ENCODE measurements at places on chromosomes 3 and 15.

- DNase-seq = no peak
Observed at GRCh38 chr3:38581774-38582173, 67.7 kb downstream of the SCN5A start.

GRCh38 chr3:166456286-166456685 lies 619.1 kb upstream of the BCHE start:
- no peak for DNase-seq

DNA sequence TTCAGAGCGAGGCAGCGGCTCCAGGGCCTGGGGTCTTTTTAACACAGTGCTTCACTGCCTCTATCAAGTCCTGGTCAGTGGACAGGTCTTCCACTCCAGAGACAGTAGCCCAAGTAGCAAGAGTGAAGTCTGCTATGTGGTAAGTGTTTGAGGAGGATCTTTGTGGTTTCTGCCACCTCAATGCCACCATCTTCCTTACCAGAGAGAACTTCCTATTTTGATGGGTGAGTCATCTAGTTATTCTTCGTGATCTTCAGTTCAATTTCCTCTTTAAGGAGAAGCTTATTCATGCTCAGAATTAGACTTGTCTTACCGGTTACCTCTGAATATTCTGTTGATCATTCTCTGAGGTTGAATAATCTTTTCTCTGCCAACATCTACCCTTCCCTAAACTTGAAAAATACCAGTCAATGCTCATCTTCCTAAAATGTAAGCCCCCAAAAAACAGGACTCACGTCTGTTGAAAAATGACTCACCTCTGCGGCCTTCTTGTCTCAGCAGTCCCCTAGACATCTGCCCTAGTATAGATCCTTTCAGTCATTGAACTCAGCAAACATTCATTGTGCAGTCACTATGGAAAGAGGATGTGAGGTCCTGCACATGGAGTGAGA lies 32.2 kb upstream of the BCL6 start:
- DNase-seq = no peak

GRCh38 chr3:27699067-27699466 lies 23.1 kb downstream of the EOMES start:
- DNase-seq = no peak

- DNase-seq = no peak
Observed at GRCh38 chr3:66450390-66451022, 50.3 kb downstream of the LRIG1 start.

DNA sequence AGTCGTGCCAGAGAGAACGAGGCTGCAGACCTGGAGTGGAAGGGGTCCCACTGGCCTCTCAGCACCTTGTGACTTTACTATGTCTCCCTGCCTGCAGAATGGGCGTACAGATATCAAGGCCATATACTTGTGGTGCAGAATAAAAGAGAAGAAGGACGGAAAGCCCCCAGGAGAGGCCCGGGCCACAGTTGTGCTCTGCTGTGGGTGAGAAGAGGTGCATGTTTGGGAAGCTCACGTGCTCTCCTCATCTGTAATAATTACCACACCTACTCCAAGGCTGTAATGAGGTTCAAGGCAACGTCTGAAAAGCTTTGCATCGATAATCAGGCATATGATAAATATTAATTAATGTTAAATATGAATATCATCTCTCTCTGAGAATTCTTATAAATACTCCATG lies 58.0 kb downstream of the MGLL start:
- DNase-seq = no peak

- no peak for DNase-seq
Observed at GRCh38 chr15:72198356-72199204, 993 bp upstream of the GRAMD2A start.

DNA sequence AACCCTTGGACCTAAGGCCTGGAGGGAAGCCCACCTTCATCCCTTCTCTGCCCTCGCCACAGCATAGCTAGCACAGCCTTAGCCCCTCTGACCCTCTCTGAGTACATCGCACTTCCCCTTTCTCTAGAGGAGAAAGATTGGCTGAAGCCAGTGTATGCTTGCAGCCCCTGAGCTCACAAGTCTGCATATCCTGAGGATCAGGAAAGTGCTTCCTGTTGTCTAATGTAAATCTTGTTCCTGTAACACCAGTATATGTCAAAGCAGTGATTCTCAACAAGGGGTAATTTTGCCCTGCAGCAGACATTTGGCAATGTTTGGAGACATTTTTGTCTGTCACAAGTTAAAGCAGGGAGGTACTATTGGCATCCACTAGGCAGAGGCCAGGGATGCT lies 2.2 kb upstream of the PRKCD start:
- no peak for DNase-seq

DNA sequence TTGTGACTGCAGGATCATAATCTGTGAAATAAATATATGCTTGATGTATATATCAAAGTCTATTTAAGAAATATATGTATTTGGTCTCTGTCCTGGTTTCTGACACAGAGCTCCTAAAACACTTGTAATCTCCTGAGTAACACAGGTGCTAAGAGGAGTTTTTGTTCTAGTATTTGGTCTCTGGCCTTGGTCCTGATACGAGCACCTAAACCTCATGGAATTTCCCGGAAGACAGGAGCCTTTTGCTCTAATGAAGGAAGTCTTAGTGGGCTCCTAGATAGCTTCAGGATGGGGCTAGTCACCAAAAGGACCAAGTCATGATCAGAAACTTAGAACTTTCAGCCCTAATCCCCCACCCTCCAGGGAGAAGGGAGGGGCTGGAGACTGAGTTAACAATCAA lies 19.2 kb upstream of the MUSTN1 start:
- no peak for DNase-seq

DNA sequence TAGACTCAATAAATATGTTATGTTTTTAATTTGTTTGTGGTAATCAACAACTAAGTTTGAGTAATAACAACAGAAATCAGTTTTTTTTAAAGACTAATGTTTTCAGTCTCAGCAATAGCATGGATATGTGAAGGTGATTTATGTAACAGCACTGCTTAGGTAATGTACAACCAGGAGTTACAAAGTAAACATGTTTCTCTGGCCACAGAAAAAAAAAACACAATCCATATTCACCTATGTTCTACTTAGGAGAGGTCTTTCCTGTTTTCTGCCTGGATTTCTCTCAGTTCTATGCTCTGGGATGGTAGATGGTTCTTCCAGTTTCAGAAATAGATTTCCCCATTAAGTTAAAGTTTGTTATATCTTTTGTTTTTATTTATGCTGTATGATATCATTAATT lies 579.4 kb downstream of the SI start:
- DNase-seq = no peak

DNA sequence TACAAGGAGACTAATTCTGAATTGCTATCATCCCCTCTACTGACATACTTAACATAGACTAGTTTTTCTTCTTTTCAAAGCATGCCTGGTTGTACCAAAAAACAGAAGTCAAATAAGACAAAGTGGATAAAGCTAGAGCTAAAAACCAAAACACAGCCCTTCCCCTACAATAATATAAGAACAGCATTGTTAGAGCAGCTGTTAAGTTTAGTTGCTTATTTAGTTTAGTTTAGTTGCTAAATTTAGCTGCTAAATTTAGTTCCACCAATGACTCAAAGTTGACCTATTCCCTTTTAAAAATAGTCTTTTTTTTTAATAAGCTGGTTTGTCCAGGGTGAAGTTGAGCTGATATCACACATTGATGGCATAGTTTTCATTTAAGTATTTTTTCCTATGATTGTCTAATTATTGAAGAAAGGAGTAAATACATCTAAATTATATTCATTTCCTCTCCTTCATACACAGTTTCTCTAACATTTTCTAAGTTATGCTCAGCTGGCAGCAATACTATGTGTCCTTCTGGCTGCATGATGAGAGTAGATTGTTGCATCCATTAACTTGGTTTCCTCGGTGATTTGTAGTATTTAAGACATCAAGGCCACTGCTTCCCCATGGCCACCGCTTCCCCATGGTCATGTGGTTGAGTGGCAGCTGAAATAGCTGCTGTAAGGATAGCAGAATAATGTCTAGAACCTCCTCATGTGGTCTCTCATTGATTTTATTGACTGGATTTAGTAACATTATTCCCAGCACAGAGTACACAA lies 718.6 kb upstream of the NECTIN3 start:
- no peak for DNase-seq

DNA sequence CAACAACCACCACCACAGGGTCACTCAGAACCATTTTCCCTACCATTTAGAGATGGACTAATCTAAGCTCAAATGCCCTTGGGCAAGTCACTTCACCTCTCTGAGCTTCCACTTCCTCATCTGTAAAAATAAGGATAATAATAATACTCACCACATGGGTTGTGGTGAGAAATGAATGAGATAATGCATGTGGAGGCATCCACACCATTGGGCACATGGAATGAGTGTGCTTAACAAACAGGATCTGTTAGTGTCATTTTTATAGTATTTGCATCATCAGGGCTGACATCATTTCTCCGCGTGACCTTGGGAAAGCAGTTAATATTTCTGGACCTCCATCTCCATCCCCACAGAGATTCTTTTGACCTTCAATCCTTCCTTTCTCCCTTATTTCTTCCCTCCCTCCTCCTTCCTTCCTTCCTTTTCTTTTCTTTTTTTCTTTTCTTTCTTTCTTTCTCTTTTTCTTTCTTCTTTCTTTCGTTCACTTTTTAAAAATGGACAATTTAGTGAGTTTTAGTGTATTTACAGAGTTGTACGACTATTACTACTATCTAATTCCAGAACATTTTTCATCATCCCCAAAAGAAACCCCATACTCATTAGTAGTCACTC lies 7.7 kb upstream of the RFT1 start:
- no peak for DNase-seq

DNA sequence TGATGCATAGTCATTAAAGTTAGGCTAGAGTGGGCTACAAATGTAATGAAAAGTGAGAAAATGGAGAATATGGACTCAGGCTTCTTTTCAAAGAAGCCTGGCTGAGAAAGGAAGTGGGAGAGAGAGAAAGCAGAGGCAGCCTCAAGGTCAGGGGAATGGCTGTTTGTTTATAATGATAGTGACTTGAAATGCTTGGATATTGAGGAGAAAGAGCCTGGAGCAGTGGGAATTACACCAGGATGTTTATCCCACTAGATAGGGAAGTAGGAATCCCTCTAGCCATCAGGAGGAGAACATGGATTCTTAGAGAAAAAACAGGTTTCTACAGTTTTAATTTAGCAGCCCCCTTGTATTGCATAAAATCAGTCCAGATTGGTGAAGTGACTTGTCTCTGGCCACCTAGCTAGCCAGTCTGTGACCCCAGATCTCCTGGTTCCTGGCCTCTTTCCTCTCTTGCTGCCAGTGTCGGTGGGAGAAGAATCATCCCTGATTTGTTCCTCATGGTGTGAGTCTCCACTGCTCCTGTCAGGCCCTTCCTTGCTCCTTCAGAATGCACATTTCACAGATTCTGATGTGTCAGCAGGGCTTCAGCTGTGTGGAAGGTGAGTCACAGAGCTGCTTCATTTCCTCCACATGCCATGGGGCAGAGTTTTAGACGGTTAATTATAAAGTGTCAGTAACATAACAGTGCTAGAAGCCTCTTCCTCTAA lies 32.9 kb downstream of the SEMA6D start:
- DNase-seq = no peak

DNA sequence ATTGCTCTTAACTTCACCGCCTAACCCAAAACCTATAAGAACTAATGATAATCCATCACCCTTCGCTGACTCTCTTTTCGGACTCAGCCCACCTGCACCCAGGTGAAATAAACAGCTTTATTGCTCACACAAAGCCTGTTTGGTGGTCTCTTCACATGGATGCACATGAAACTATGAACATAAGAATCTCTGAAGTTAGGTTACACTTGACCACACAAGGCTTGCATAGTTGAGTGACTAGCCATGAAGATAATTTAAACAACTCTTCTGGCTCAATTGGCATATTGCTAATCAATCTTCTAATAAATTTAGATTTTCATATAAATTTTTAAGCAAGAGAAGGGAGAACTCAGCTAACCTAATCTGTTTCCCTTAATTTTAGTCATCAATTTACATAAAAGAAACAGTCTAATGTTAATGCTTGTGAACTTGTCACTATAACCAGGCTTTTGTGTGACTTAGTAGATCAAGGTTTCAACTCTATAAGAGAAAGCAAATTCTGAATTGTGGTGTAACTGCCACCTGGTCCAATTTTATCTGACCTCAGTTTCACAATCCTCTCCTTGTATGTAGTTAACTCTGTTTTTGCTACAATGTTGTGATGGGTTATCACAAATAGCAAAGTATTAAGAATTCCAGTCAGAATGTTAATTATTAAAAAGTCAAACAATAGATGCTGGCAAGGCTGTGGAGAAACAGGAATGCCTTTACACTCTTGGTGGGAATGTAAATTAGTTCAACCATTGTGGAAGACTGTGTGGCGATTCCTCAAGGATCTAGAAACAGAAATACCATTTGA lies 82.0 kb downstream of the HHLA2 start:
- no peak for DNase-seq

GRCh38 chr3:31890742-31891469 lies 90.2 kb downstream of the OSBPL10 start:
- DNase-seq = no peak

GRCh38 chr15:89576417-89576773 lies 1.1 kb downstream of the TICRR start:
- DNase-seq = no peak

DNA sequence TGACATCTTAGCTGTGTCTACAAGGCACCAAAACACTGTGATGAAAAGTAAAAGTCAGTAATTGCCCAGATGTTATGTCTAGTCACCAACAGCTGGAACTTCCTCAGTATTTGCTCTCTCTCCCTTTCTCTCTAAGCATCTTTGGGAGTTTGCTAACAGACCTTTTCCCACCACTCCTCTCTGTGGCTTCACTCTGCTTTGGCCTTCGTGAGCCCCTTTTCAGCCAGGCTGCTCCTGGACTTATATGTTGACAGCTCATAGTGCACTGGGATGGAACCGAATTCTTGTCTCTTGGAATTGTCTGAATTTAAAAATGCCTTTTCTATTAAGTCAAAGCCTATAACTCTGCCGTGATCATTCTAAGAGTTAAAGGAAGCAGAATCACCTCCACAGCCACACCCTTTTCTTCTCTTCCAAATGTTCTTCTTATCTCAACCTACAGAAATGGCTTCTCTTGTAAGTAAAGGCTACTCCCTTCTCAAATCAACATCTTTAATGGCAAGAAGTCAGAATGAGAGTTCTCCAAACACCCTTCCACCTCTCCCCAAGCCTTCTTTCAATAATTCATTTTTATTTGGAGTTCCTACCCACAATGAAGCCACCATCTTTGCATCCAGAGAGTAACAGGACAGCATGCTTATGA lies 17.2 kb upstream of the FOXP1 start:
- no peak for DNase-seq

GRCh38 chr3:184636741-184637316 lies 75.0 kb downstream of the MAGEF1 start:
- peak; percentile 12 for DNase-seq

DNA sequence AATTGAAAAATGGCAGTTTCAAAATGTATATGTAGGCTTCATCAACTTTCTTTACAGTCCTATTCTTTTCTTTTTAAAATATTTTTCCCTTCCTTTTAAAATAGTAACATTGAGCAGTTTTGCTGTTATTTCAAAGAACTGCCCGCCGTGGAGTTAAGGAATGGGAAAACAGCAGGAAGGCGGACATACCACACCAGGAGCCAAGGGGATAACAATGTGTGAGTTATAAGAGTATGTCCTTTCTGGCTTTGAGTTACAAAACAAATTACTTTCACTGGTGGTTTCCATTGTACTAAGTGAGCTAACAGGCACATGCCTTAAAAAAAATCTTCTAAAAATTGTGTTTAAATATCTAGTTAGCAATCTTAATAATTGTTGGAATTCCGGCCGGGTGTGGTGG lies 37.4 kb upstream of the FBXL22 start:
- no peak for DNase-seq
